ENCODE measurements at places on chromosomes 1 and 21.

GRCh38 chr1:61368876-61369275 lies 286.5 kb downstream of the NFIA start:
- no peak for DNase-seq

- no peak for DNase-seq
Observed at GRCh38 chr1:35112668-35113067, 33.5 kb downstream of the ZMYM1 start.

DNA sequence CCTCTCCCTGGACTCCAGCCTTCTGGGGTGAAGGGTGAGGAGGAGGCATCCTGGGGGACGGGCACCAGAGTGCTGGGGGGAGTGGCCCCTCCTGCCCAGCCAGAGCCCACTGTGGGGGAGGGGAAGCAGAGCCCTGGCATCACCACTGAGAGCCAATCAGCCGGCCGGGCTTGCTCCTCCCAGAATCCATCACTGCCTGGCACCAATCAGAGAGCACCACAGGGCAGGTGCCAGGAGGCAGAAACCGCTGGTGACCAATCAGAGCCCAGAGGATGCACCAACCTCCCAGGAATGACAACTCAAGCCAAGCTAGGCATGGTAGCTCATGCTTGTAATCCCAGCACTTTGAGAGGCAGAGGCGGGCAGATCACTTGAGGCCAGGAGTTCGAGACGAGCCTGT lies 27.9 kb downstream of the CASZ1 start:
- DNase-seq: no peak

DNA sequence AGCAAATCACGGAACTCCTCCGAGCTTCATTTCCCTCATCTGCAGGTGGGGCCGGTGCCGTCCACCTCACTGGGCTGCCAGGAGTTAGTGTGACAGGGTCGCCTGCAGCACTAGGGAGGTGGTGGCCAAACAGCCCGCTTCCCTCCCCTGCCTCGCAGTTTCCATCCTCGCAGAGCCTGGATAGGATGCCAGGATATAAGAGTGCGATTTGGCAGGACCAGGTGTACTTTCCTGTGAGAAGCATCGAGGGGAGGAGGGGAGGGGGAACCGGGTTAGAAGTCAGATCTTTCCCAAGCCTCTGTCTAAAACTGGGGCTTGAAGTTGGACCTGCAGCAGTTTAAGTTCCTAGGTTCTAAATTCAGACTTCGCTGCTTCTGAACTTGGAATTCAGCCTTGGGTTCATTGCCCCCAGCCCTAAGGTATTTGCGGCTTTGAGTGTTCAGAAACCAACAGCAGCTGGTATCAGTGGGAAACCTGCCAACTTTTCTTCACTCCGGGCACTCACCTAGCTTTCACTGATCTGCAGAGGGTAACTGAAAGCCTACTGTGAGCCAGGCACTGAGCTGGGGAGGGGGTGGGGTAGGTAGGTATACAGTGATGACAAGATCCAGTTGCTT lies 1.7 kb upstream of the JUN start:
- DNase-seq: peak; percentile 46

DNA sequence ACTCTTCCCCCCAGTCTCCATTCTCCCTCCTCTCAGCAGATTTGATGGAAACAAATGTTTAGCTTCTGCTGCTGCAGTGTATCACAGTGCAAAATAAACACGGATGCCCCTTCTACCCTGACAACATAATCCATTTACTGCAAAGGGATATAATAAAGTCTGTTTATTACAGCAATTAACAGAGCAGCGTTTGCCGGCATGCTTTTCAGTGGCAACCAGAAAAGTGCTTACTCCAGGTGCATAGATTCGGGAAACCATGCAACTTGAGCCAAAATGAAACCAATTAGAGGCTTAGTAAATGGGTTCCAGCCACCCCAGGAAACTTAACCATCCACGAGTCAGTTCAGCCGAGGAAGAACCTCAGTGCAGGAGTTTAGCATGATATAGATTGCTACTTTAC lies 12.9 kb upstream of the LEMD1 start:
- DNase-seq: no peak

GRCh38 chr1:173093691-173094445 lies 43.1 kb upstream of the TNFSF18 start:
- DNase-seq: no peak

DNA sequence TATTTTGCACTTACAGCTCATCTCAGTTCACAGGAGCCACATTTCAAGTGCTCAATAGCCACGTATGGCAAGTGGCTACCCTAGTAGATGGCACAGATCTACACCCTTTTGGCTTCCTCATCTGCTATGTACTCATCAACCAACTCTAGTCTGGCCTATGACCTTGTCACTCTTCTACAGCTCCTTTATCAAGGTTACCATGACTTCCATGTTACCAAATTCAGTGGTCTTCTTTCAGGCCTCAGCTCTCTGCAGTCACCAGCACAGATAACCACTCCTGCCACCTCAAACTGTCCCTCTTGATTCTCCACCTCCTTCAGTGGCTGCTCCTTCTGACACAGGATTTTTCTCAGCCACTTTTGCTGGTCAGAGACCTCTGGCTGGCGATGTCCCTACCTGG lies 11.7 kb upstream of the USP48 start:
- DNase-seq: no peak

DNA sequence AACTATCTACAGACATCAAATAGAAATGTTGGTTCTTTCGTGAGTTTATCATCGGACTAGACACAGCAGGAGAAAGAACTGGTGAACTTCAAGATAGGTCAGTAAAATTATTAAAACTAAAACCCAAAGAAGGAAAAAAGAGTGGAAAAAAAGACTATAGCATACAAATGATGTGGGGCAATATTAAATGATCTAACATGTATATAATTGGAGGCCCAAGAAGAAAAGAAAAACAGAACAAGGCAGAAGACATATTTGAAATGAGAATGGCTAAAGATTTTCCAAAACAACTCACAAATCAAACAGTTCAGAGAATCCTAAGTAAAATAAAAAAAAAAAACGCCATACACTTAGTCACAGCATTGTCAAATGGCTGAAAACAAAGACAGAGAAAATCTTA lies 101.8 kb downstream of the PCNX2 start:
- no peak for DNase-seq

DNA sequence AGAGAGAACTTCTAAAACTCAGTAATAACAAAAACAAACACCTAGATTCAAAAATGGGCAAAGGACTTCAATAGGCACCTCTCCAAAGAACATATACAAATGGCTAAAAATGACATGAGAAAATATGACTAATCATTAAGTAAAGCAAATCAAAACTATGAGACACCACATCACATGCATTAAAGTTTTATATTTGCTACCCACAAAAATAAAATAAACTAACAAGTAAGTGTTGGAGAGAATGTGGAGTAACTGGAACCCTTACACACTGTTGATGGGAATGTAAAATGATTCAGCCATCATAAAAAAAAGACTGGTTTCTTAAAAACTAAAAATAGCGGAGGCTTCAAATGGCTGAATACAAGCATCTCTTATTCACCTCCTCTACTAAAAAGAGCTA lies 262.1 kb upstream of the PKN2 start:
- DNase-seq: no peak

GRCh38 chr1:203521074-203521794 lies 27.3 kb downstream of the OPTC start:
- no peak for DNase-seq

- no peak for DNase-seq
Observed at GRCh38 chr21:34582506-34583150, 32.3 kb downstream of the RCAN1 start.

GRCh38 chr1:114253900-114254299 lies 100.2 kb upstream of the SYT6 start:
- DNase-seq: no peak

GRCh38 chr1:212727386-212728181 lies 27.9 kb upstream of the BATF3 start:
- DNase-seq: no peak

- DNase-seq: peak; percentile 62
Observed at GRCh38 chr1:177780096-177780700, 189.7 kb downstream of the SEC16B start.

GRCh38 chr1:43453442-43454269 lies at the start of gene HYI:
HYI (minus strand) TSS chr1:43453931; CDS start chr1:43453793, 138 bp downstream.
- DNase-seq: peak; percentile 65

GRCh38 chr1:226111883-226112261 lies 49.4 kb downstream of the H3-3A start:
- no peak for DNase-seq
